ENCODE measurements at places on chromosomes 12 and 14.

GRCh38 chr12:62787023-62787422 is 147.9 kb downstream of the PPM1H start:
- no peak for DNase-seq

DNA sequence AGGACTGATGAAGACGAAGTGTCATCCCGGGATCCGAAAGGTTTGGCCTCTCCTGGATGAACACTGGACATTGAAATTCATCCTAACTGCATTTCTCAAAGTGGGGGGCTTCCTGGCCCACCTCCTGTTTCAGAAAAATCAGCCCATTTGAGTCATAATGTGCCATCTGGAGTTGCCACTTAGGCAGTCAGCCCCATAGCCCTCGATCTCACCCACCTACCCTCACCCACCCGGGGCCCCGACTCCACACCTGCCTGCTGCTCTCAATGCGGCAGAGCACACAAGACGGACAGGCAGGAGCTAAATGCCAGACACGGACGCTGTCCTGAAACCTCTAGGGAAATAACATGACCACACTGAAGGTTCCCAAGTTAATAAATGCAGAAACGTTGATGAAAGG is 12.6 kb downstream of the DLK1 start:
- no peak for DNase-seq

DNA sequence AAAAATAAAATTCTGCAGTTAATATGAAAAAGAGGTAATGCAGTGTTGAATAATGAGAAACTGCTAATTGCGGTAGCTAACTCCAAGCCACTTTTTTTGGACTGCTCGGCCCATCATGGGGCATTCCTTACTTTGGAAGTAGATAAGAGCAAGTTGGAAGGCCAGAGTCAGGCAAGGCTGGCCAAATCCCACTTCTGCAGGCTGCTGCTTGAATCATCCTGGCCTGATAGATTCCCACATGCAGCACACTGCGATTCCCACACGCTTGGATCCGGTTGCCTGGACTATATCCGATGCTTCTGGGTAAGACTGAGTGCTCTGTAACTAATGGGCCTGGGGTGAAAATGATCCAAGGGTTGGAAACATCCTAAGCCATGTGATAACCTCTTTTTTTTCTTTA is 10.6 kb downstream of the EIF2B2 start:
- no peak for DNase-seq

GRCh38 chr12:185576-185955 is 28.4 kb downstream of the SLC6A12 start:
- DNase-seq = no peak

DNA sequence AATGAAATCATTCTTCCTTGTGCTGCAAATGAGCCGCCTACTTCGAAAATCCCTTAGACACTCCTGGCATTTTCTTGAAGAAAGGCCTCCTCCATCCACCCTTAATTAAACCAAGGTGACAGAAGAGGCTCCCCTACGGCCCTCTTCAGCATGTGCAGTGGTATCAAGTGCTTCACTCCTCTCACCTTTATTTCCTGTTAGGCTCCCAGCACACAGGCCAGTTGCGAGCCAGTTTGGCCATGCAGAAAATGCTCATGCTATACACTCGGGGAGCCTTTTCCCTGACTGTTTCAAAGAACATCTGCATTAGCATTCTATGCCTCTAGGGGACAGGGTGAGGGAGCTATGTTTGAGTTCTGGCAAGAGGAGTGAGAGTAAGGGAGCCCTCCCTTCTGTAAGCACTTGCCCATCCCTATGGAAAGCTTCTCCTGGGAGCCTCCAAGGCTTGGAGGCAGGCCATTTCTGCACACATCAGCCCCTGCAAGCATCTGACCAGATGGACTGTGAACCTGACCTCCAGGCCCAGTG is 291.5 kb downstream of the RPS29 start:
- no peak for DNase-seq

DNA sequence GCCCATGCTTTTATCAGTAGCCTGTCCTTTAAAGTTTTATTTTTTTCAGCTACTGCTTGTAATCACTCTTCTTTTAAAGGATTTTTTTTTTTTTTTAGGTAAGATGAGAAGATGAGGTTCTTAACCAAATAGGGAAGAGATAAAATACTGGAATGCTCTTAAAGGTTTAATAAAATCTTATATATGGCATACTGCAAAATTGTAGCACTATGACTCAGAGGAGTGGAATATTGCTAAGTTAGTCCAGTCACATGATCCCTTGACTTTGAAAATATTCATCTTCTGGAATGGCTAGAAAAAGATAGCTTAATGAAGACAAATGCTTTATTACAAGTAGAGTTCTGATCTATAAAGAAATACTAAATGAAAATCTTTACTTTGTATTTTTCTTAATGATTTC is 116.6 kb downstream of the NAV3 start:
- DNase-seq = no peak

DNA sequence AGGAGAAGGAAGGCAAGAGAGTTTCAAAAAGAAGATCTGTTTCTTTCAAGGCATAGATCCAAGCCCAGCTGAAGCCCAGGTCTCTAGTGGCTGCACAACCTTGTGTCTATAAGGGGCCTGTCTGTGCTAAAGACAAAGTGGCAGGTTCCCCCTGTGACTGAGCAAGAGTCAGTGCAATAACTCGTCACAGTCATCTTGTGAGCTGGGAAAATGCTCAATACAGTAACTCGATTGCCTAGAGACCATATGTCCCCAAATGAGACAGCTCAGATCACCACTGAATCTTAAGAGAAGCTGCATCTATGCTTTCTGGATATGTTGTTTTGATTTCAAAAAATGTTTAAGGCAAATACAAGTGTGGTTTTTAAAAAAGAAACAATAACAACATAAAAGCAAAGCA is 24.2 kb downstream of the ST8SIA1 start:
- no peak for DNase-seq

DNA sequence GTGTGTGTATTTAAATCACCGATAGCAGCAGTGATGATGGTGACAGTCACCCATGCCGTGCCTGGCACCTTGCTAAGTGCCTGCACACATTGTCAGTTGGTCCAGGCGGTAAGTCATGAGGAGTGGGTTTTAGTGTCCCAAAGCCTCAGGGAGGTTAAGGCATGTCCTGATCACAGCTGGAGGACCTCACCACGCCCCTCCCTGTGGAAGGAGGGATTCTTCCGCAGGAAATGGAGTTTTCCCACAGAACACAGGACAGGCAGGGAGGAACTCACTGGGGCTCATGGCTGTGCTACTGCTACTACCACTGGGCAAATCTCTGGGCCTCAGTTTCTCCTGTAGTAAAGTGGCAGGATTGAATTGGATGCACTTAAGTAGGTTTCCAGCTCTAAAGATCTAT is 142.3 kb downstream of the CACNA1C start:
- DNase-seq = no peak

GRCh38 chr14:100294963-100295330 is 11.3 kb downstream of the SLC25A29 start:
- no peak for DNase-seq

GRCh38 chr14:25049093-25049567 is 817 bp downstream of the STXBP6 start:
- no peak for DNase-seq

GRCh38 chr14:63692310-63693020 is 35.4 kb downstream of the SGPP1 start:
- DNase-seq = no peak

GRCh38 chr14:92154283-92154942 is 32.6 kb downstream of the CPSF2 start:
- no peak for DNase-seq

- DNase-seq = no peak
These were observed 11.0 kb downstream of the CBLN3 start for GRCh38 chr14:24418492-24418873.

DNA sequence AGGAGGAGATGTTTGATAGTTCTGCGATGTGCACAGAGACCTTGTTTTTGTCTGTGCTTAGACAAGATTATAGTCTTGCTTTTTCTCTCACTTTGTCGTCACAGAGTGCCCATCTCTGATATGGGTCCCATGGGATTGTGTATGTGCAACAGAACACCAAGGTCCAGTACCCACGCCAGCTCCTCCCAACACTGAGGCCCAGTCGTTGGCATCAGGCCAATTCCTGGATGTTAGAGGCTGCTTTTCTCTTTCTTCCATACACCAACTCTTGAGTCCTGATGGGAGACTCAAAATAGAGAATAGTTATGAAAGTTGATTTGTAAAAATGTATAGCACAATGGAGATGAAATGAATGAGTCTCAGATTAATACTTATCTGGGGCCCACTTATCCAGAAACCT is 22.7 kb upstream of the PRMT8 start:
- DNase-seq = no peak

DNA sequence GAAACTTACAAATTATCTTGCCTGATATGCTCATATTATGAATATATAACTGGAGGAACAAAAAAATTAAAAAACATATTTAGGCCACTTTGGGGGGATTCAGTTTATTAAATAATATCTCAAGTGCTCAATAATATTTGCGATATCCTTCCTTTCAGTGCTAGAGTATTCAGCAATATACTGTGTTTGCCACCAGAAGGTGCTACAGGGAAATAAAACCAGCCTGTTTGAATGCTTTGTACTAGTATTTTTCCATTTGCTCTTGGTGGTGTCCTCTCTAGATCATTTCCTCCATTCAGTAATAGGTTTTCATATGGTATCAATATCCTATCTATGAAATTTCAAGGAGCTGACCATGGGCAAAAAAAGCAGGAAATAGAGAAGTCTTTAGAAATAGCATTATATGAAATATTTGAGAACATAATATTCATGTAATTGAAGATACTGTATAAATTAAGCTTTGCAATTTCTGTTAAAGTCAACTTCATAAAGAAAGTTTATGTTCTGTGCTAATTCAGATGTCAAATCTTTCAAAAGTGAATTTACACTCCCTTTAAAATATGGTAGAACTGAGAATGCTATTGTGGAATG is 106.2 kb upstream of the NAV3 start:
- no peak for DNase-seq

- no peak for DNase-seq
These were observed 107.5 kb downstream of the KITLG start for GRCh38 chr12:88472775-88473174.

DNA sequence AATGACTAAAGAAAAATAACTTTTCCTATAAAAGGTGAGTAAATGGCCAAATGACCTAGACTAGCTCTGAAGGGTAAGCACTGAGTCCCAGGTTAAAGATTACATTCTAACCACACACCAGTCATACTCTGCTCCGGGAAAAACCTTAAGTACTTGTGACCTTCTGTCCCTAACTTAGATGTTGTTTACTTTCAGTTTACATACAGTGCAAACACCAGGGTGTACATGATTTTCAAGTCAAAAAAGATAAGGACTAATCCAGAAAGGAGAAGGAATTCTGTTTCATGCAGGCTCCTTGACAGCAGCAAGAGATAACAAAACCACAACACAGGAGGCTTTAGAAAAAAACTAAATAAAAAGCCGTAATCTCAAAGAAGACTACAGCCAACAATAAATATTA is 174.2 kb downstream of the PPM1H start:
- no peak for DNase-seq

DNA sequence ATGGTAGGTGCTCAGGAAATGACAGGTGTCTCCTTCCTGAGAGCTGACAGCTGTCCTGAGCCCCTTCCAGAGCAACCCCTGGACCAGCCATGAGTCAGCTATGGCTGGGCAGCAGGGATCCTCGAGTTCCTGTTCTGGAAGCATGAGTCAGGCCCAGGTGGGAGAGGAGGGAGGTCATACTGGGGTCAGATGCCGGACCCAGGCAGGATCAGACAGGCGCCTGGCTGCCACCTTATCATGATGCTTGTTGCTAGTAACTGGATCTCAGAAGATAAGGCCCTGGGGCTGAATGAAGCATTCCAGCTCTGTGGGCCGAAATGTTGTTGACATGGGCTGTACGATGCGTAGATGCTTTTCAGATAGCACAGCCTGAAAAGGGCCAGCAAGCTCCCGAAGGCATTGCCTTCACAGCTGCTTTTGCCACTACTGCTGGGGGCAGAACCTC is 17.4 kb upstream of the KRT7 start:
- DNase-seq = no peak

GRCh38 chr12:71071536-71072097 is 86.2 kb downstream of the TSPAN8 start:
- no peak for DNase-seq

GRCh38 chr14:64200170-64200569 is 94.0 kb downstream of the ESR2 start:
- no peak for DNase-seq

GRCh38 chr12:82515652-82516051 is 157.3 kb downstream of the METTL25 start:
- no peak for DNase-seq

- DNase-seq = no peak
These were observed 211.1 kb downstream of the CACNA1C start for GRCh38 chr12:2263901-2264300.

GRCh38 chr12:38544330-38545066 is 227.9 kb downstream of the ALG10B start:
- DNase-seq = no peak

Data from activated CD4-positive, alpha-beta memory T cell treated with anti-CD3 and anti-CD28 coated beads, Interleukin-2, amount 10 ng/mL, durations not matched to agents 7 days and 5 days (primary cell).